ENCODE measurements at places on chromosomes 4 and X.

DNA sequence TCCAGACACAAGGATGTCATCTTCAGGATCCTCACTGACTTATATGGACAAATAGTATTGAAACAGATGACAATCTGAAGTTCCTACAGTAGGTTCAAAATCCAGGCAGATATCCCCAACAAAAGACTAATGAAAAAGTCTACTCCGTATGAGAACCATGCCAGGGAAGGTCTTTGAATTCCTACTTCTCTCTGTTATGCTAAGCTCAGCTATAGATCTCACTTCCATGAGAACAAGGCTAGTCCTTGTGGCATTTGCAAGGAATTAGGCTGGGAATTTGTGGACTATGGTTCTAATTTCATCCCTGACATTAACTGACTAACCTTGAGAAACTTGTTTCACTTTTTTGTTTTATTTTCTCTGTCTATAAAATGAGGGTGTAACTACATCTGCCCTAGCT, 229.8 kb downstream of the IL1RAPL2 start:
- no peak for DNase-seq

GRCh38 chr4:137414802-137415201, 117.5 kb downstream of the PCDH18 start:
- no peak for DNase-seq

- no peak for DNase-seq
Measured at GRCh38 chrX:139803224-139803623, 95.3 kb upstream of the MCF2 start.

DNA sequence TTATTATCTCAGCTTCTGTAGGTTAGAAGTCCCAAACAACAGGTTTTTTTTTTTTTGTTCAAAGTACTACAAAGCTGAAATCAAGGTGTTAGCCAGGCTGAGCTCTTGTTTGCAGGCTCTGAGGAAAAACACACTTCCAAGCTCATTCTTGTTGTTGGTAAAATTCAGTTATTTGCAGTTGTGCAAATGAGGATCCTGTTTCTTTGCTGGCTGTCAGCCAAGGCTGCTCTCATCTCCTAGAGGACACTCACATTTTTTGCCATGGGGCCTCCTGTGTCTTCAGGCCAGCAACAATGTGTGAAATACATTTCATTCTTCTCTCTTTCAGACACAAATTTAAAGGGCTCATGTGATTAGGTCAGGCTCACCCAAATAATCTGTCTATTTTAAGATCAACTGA, 60.3 kb upstream of the HSD17B10 start:
- no peak for DNase-seq

DNA sequence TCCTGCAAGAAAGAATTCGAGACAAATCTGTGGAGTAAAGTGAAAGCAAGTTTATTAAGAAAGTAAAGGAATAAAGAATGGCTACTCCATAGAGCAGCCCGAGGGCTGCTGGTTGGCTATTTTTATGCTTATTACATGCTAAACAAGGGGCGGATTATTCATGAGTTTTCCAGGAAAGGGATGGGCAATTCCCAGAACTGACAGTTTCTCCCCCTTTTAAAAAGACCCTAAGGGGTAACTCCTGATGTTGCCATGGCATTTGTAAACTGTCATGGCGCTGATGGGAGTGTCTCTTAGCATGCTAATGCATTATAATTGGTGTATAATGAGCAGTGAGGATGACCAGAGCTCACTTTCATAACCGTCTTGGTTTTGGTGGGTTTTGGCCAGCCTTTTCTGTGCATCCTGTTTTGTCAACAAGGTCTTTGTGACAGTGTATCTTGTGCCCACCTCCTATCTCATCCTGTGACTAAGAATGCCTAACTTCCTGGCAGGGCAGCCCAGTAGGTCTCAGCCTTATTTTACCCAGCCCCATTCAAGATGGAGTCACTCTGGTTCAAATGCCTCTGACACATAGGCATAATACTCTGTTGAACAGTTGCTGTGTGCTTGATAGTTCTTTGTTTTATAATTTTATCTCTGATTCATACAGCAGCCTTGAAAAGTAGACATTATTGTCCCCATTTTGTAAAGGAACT, 25.8 kb downstream of the GAB1 start:
- no peak for DNase-seq

- DNase-seq = no peak
Measured at GRCh38 chr4:118363166-118363565, 10.4 kb upstream of the PRSS12 start.

- DNase-seq = no peak
Measured at GRCh38 chrX:141924293-141924692, 20.6 kb downstream of the MAGEC1 start.

- no peak for DNase-seq
Measured at GRCh38 chr4:152106113-152106763, 345.4 kb upstream of the GATB start.

- DNase-seq = no peak
Measured at GRCh38 chrX:107738272-107738671, 37.3 kb downstream of the TSC22D3 start.

DNA sequence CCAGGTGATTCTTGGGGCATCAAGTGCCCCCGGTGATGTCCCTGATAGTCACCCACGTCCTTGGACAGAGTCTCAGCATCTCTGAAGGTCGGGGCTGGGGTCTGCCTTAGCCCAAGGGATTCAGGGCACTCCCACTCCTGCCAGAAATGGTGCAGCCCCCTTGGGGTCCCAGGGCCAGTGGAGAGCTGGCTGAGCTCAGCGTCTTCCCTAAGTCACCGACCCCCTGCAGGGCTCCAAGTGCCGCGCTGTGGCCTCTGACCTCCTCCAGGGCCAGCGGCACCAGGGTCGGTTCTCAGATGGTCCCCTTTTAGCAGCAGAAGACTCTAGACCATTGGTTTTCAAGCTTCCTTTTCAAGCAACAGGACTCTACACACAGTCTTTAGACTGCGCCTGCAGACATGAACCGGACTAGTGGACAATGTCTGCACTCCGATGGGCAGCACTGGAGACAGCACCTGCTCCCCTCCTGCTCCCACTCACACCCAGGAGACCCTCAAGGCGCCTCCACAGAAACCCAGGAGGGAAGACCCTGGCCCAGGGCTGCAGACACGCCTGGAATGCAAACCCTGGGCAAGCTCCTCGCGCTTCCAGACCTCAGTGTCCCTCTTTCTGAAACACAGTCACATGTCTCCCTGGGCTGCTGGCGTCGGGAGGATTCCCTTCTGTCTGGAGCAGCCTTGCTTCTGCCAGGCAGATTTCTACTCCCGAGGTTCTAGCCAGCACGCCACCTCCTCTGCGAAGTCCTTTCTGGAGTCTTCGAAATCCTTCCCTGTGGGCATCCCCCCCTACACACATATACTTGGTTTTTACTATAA, 53.9 kb downstream of the ABLIM2 start:
- DNase-seq = no peak

All from left forelimb (tissue), 1 donor.